ENCODE measurements at places on chromosomes 4 and X. TPM values are rescaled to one million over a fixed set of nuclear protein-coding genes. Genes with fewer than 3 reads are reported as not detected.

Gene LRIT3
- not detected for total RNA-seq

Gene VSIG4
- not detected for total RNA-seq

Gene CSN1S1
- total RNA-seq: not detected

Gene NAP1L2
- total RNA-seq: not detected

GRCh38 chr4:55754754-55755350, 64.7 kb upstream of the EXOC1L start:
- DNase-seq: no peak

- no peak for DNase-seq
These were observed 35.3 kb downstream of the CXCL1 start for GRCh38 chr4:73904491-73904890.

DNA sequence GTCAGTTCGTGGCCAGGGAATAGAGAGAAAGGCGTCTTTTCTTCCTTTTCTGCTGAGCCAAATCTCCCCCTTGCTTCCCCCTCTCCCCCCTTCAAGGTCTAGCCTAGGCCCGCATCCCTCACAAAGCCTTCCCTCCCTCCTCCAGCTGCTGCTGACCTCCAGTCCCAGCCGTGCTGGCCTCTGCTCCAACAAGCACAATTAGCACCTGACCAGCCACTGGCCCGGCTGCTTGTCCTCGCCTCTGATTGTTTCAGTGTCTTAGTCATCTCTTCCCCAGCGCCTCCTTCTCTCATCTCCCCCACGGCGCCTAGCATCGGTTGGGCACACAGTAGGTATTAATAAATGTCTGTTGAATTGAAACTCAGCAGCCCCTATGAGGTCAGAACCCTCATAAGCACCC, 4.2 kb downstream of the ELF4 start:
- DNase-seq: no peak

GRCh38 chr4:108607079-108607815, 13.1 kb upstream of the RPL34 start:
- DNase-seq: no peak

DNA sequence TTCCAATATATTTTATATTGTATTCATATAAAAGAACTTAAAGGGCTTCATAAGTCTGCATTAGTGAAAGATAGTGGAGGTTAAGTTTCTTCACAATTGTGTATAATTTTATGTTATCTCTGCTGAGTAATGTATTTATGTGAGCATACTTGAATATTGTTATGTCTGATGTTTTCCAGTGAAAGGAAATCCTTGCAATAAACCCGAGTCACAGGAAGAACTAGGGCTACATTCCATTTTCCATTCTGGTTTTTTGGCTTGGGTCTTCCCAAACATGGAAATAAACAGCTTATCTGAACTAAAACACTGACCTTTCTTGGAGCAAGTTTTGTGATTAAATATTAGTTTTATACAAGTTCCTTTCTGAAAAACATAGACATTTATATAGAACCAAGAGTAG, 231.3 kb upstream of the GPRIN3 start:
- DNase-seq: no peak

GRCh38 chr4:57044279-57044678, 65.6 kb downstream of the POLR2B start:
- DNase-seq: no peak

DNA sequence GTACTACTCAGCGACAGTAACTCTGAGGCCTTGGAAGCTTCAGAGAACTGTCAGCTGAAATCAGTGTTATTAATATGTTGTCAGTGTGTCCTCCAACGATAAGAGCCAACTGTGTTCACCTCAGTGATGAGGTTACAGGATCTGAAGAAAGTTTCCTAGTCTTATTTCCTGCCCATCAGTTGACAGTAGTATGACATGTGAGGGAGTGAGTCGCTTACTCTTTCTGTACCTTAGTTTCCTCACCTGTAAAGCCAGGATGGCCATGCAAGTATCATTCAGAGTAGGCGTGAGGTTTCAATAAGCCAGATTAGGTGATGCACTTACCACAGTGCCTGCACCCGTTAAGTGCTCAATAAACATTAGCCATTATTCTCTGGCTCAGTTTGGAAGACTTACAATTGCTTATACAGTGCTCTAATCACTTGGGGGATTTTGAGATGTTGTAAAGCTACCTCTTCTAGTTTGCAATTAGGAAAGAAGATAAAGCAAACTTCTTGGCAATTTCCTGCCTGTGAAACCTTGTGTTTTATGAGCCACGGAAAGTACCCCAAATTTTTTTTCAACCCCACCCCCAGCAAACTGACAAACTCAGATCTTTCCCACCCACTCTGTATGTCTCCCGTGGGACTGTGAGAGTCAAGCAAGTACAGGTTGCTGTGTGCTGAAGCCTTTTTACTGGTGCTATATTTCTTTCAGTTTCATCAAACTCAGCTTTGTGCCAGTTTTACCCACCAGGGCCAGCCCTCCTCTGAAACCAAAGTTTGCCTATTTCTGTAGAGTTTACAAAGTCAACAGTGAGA, 62.2 kb downstream of the ANXA3 start:
- DNase-seq: no peak

DNA sequence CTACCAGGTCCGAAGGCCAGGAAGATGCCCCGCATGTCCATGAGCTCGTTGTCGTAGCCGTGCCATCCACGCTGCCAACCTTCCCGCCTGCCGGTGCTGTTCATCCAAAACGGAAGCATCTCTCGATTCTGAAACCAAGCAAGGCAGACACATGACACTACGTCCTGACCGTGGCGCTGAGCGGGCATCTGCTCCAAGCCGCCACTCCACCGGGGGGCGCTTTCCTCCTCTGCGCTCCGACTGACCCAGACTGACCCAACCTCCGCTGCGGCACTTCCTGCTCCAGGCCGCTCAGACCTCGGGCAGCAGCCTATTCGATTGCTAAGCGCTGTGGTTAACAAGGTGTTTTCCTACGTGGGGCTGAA, 120.5 kb downstream of the ENPP6 start:
- DNase-seq: peak; percentile 43

Gene SORCS2
- not detected for total RNA-seq

DNA sequence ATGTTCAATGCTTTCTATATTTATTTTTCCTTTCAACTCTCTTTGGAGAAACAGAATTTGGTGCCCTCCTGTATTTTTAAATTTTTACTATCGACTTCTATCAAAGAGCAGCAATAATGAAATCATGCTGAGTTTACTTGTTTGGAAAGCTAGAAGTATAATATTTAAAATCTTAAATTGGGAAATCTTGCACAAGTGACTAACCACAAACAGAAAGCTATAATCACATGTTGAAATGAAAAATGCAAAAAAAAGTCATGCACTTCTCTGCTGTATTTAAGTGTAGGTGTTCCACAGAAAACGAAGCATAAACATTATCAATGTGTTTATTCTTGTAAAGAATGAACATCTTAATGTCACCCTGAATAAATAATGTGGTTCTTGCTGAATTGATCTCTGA, 306.1 kb downstream of the PCDH18 start:
- no peak for DNase-seq

- DNase-seq: no peak
These were observed 347.2 kb upstream of the SPOCK3 start for GRCh38 chr4:167581449-167581965.

Gene CTAG1A
- total RNA-seq: not detected

Gene WDR45
- total RNA-seq: 36.0 TPM

GRCh38 chr4:156615066-156615531, 356.5 kb downstream of the PDGFC start:
- no peak for DNase-seq

DNA sequence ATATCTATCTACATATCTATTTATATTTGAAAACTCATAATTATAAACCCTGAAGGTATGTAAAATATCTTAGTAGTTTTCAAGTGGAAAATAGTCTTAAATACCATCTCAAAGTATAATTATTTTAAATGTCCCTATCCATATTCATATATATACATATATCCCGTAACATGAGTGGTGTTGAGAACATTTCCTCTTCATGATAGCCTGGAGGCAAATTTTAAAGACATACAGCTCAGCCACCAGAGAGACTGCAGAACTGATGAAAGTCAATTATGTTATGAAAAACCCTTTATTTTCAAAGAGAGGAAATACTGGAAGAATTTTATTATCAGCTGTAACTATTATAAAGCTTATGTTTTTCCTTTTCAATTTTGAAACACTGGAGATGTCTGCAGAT, 1806.7 kb upstream of the PCDH7 start:
- no peak for DNase-seq

Gene PCDH7
- total RNA-seq: not detected

- no peak for DNase-seq
These were observed at the start of gene P2RY8 for GRCh38 chrX:1537031-1537715. P2RY8 (minus strand) TSS chrX:1537185; CDS start chrX:1466558, 70,627 bp downstream.

Gene SPANXD
- not detected for total RNA-seq

DNA sequence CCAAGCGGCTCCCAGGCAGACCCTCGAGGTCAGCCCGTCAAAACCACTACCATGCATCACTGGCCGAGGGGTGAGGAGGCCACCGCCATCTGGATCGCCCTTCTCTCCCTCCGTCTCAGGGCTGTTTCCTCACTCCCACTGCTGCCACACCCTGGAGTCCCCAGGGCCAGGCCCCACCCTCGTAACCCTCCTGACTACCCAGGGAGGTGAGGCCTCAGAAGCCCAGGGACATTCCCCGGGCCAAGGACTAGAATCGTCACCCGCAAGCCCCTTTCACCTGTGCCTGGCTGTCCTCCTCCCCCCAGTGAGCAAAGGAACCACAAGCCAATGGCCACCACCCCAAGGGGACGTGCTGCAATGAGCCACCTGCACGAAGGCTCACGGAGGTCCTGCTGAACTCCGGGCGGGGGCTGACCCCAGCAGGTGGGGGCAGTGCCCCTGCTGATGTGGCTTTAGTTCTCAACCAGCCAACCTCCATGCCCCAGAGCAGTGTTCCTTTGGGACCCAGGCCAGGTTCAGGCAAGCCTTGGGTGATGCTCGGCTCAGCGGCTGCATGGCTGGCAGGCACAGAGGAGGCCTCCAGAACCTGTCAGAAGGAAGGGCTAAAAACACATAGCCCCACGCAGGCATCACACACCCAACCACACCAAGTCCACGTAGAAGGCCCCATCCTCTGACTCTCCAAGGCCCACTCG, 23.8 kb downstream of the PPP2R2C start:
- no peak for DNase-seq

Gene KLF8
- not detected for total RNA-seq

GRCh38 chr4:125681240-125681639, 366.5 kb downstream of the FAT4 start:
- no peak for DNase-seq

GRCh38 chr4:106583567-106583966, 215.0 kb upstream of the GIMD1 start:
- DNase-seq: no peak

Measured in G401 (cell line).